Neuronal stem cell (in vitro differentiated cells): ENCODE measurements at places on chromosomes 2 and 18.

GRCh38 chr2:240412211-240412861 is 23.1 kb upstream of the GPC1 start:
- DNase-seq = no peak

GRCh38 chr2:12870692-12871091 is 154.0 kb downstream of the TRIB2 start:
- DNase-seq = no peak

GRCh38 chr18:5885361-5885760 is 10.0 kb downstream of the TMEM200C start:
- no peak for DNase-seq

DNA sequence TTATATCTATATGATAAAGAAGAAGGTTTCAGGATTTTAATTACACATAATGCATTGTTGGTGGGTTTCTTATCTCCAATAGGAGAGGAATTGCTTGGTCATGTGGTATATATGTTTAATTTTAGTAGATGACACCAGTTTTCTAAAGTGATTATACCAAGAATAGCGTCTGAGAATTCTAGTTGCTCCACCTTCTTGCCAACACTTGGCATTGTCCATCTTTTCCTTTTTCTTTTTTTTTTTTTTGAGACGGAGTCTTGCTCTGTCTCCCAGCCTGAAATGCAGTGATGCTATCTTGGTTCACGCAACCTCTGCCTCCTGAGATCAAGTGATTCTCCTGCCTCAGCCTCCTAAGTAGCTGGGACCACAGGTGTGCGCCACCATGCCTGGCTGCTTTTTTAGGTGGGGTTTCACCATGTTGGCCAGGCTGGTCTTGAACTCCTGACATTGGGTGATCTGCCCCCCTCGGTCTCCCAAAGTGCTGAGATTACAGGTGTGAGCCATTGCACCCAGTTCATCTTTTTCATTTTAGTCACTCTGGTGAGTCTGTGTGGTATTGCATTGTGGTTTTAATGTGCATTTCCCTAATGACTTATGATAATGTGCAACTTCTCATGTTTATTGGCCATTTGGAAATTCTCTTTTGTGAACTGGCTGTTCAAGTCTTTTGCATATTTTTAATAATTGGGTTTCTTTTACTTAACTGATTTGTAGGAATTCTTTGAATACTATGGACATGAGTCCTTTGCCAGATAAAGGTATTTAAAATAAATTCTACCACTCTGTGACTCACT is 37.3 kb upstream of the ZNF512 start:
- DNase-seq = no peak

DNA sequence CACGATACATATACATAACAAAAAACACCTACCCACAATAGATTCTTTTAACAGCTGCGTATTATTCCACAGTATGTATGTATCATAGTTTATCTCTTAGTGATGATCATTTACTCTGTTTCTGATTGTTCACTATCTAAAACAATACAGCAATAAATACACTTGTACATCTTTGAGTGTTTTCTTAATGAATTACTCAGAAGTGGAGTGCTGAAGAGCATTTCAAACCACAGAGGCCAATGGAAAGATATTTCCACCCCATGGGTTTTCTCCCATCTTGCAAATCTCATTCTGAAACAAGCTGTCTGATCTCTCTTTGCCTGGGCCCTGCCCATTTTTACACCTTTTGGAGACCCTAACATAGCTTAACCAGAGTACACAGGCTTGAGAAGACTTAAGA is 113.8 kb upstream of the KLF7 start:
- no peak for DNase-seq

DNA sequence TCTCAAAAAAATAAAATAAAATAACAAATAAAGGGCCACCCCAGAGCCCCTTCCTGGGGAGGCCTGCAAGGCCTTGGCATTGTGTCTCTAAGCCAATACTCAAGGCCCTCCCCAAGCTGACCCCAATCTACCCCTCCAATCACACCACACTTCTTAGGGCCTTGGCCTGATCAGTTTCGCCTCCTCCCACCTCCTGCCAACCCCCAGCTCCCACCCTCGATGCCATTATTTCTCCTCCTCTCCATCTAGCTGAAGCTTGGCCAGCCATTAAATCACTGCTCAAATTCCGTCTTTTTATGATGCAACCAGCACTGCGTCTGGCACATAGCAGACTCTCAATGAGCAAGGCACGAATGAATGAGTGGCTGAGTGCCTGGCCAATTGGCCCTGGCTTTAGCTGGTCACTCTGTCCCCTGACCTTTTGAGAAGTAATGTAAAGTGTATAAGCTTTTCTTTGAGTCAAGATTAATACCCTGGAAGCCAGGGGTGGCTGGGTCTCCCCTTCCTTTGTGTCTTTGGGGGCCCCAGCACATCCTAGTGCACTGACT is 55.9 kb downstream of the SMAD7 start:
- DNase-seq = no peak

DNA sequence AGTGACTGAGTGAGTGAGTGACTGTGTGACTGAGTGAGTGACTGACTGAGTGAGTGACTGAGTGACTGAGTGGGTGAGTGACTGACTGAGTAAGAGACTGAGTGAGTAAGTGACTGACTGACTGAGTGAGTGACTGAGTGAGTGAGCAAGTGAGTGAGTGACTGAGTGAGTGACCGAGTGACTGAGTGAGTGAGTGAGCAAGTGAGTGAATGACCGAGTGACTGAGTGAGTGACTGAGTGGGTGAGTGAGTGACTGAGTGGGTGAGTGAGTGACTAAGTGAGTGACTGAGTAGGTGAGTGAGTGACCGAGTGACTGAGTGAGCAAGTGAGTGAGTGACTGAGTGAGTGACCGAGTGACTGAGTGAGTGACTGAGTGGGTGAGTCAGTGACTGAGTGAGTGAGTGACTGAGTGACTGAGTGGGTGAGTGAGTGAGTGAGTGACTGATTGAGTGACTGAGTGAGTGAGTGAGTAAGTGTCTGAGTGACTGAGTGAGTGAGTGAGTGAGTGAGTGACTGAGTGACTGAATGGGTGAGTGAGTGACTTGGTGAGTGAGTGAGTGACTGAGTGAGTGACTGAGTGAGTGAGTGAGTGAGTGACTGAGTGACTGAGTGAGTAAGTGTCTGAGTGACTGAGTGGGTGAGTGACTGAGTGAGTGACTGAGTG is 13.3 kb downstream of the MAL start:
- DNase-seq = no peak

- no peak for DNase-seq
These were observed 864.6 kb upstream of the FSHR start for GRCh38 chr2:50018921-50019320.

DNA sequence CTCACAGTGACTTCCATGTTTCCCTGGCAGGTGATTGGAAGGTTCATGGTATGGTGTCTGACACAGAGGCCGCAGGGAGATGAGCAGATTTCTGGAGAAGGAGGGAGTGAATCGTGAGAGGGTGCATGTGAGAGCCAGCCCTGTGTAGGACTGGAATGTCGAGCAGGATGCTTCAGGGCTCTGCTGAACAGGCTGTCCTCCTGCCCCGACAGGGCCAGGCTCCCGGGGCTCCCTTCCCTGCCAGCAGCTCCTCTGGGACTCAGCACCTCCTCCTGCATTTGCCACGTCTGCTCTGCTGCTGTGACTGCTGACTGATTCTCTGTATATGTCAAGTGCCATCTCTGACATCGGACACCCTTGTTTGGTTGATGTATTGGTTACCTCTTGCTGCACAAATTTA is 38.5 kb upstream of the INHBB start:
- DNase-seq = no peak

- no peak for DNase-seq
These were observed 23.4 kb downstream of the ZNF516 start for GRCh38 chr18:76471593-76471992.

DNA sequence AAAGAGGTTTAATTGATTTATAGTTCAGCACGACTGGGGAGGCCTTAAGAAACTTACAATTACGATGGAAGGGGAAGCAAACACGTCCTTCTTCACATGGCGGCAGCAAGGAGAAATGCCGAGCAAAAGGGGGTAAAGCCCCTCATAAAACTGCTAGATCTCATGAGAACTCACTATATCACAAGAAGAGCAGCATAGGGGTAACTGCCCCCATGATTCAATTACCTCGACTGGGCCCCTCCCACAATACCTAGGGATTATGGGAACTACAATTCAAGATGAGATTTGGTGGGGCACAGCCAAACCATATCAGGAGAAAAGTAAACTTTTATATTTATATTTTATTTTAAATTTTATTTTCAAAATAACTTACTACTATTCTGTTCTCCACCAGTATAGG is 272.0 kb downstream of the MYCN start:
- no peak for DNase-seq

- no peak for DNase-seq
These were observed 30.2 kb upstream of the GRP start for GRCh38 chr18:59189746-59190145.

DNA sequence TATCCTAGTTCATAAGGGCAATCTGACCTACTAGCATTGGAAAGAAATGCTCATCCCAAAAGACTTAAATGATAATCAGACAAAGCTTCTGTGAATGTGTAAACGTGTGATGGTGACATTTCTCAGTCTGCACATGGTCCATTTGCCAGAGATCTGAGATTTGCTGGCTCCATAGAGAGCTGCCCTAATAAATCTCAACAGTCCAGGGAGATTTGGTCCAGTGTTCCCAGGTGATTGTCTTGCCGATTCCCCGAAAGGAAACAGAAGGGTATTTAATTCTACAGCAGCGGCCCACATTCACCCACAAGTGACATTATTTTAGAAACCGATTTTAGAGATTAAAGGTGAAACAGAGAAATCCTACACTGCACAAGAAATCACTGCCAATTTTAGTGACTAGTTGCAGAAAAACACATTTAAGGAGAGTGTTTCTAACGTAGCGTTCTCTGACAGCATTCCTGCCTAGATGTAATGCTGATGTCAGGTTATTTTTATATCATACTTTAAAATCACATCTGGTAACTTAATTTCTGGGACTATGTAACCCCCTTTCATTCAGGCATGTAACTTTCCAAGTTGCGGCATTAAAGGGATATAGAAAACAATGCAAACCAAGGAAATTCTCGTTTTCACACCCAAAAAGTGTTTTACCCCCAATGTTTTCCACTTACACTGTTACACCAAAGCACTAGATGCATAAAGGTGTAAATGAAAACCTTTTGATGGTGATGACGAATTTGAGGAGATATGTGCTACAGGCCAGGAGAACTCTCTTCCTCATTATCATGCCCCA is 231.9 kb upstream of the FN1 start:
- DNase-seq = no peak

DNA sequence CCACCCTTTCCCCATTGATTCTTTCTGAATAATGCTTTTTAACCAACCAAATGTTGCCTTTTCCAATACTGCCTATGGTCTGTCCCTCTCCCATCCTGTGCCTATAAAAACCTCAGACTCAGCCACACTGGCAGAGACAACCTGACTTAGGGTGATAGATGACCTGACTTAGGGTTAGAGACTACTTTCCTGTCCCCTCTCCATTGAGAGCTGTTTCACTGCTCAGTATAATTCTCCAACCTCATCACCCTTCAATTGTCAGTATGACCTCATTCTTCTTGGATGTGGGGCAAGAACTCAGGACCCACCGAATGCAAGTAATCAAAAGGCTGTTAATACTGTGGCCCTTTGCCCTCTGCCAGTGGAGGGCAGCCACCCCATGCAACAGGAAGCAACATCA is 182.3 kb upstream of the STK17B start:
- DNase-seq = no peak

- no peak for DNase-seq
These were observed 213.2 kb downstream of the RBM43 start for GRCh38 chr2:151048331-151049054.

DNA sequence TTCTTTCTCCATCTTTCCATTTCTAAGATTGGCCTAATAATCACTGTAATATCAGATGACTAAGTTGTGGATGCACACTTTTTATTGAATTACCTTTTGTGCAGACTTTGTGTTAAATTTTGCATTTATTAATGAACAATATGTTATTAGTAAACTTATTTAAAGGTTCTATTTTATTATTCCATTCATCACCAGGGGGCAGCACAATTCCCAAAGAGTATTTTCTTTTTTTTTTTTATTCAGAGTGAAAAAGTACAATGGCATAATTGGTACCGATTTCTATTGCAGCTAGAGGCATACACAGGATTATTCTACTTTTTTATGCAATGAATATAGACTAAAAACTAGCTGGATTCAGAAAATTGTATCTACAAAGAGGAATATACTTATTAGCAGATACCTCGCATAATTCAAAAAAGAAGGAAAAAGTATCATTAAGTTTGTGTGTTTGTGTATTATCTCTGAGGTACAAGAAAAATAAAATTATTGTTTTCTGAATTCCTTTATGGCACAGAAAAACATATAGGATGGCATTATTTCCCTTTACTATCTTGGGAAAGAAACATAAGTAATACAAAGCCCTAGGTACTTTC is 390.6 kb downstream of the ERBB4 start:
- DNase-seq = no peak

GRCh38 chr18:48667276-48668254 is 128.7 kb downstream of the CTIF start:
- no peak for DNase-seq

- peak; percentile 55 for DNase-seq
These were observed at the start of gene CCDC178 for GRCh38 chr18:33440060-33441043. Gene CCDC178, minus strand, starts transcription at chr18:33440721. Its CDS starts 28,633 bp downstream, at chr18:33412088.

- no peak for DNase-seq
These were observed 38.1 kb downstream of the L3MBTL4 start for GRCh38 chr18:6376433-6377229.

- DNase-seq = no peak
These were observed 21.5 kb downstream of the RPL37A start for GRCh38 chr2:216520112-216520511.

DNA sequence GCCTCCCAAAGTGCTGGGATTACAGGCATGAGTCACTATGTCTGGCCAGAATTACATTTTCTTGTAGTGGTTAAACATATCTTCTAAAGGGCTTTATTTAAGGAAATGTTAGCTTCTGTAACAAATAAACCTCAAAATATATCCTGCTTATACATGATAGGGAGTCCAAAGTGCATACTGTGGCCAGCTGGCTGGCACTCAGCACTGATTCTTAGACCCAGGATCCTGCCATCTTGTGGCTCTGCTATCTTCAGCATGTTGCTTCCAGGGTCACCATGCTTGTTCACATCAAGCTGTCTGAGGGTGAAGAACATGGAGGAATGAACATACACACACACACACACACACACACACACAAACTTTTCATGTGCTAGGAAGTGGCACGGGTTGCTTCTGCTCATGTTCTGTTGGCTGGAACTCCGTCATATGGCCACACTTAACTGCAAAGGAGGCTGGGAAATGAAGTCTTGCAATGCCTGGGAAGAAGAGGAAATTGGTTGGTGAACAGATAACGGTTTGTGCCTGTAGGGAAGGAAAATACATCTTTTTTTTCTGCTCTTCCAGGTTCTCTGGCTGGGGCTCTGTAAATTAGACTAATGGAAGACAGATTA is 40.0 kb downstream of the NPPC start:
- no peak for DNase-seq

DNA sequence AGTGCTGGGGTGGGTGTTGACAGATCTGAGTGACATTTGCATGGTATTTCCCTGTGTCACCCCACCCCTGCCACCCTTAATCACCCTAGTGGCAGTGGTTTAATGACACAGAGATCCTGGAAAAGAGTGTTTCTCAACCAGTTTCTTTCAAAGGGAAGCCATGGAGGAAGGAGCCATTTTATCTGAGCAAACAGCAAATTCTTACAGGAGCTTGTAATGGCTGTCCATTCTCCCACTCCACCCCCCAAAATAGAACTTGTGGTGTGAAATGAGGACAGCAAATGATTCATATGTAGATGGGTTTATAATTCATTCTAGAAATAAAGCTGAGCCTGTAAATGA is 51.5 kb downstream of the CDC42EP3 start:
- DNase-seq = no peak
